ENCODE measurements at places on chromosomes 7 and 10.

DNA sequence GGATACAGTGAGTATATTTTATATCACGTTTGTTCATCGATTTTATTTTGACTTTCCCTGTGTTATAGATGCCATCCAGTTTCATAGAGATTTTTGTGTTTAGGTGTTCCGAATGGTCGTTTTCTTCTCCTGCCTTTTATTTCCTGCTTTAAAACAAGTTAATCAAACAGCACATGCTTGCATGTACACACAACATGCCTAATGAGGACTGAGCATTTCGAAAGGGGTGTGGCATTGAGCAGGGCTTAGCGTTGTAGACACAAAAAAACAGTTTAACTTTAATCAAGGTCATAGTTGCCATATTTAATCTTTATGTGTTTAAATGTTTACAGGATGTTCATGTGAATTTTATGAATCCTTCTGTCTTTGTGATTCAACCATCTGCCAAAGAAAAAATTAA is 430.5 kb upstream of the GALNT17 start:
- DNase-seq, result no peak

DNA sequence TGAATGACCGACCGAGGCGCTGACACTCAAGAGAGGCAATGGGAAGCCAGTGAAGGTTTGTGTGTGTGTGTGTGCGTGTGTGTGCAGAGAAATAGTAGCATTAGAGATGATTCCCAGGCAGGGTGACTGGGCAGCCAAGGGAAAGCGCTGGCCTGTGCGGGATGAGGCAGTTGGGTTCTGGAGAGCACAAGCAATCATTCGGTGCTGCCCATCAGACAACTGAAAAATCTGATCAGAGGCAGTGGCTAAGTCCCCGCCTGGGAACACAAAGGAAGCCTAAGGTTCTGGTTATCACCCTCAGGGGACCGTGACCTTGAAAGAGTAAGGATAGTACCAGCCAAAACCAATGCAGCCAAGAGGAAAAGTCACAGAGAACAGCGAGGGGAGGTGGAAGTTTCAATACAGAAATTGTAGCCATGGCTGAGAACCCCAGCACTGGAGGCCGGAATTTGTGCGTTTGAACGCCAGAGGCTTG is 868 bp upstream of the PDCD4 start:
- DNase-seq, result peak; percentile 18

DNA sequence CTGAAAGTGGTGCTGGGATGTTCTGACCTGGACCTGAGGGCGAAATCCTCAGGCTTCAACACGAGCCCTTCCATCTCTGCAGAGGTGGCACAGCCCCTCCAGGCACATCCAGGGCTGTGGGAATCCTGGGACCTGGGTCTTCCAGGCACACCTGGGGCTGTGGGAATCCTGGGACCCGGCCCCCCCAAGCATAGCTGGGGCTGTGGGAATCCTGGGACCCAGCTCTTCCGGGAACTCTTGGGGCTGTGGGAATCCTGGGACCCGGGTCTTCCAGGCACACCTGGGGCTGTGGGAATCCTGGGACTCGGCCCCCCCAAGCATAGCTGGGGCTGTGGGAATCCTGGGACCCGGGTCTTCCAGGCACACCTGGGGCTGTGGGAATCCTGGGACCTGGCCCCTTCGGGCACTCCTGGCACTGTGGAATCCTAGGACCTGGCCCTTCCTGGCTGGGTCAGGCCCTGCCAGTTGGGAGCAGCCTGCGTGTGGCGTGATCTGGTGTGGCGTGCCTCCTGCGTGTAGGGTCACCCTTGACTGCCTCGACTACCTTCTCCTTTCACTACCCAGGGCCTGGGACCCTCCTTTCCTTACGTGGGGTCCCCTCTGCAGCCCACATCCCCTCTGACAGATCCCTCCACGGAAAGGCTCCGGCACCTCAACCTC is 124.0 kb downstream of the WDR37 start:
- no peak for DNase-seq

DNA sequence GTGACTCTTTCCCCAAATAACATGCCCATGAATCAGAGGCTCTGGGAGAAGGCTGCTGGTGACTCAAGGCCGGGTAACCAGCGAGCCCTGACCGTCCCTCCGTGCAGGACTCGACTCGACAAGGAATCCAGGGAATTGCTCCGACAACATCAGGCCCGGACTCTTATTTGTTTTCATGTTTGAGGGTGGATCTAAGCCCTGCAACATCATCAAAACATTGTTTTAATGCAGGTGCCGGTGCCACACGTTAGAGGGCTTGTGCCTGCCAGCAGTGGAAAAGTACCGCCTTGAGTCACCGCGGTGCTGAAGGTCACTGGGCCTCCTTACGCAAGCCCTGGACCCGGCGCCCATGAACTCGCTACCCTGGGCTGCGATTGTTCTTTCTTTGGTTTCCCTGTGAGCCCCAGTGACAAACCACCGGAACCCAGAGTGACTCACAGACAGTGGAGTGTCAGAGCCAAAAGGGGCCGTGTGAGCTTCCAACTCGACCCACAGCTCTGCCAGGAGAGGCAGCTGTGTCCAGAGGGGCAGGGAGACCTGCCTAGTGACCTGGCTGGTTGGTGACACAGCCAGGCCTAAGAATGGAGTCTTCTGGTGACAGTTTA is 139.4 kb upstream of the SHH start:
- DNase-seq, result no peak

- no peak for DNase-seq
These were observed 190.3 kb downstream of the TWIST1 start for GRCh38 chr7:18927134-18927533.

DNA sequence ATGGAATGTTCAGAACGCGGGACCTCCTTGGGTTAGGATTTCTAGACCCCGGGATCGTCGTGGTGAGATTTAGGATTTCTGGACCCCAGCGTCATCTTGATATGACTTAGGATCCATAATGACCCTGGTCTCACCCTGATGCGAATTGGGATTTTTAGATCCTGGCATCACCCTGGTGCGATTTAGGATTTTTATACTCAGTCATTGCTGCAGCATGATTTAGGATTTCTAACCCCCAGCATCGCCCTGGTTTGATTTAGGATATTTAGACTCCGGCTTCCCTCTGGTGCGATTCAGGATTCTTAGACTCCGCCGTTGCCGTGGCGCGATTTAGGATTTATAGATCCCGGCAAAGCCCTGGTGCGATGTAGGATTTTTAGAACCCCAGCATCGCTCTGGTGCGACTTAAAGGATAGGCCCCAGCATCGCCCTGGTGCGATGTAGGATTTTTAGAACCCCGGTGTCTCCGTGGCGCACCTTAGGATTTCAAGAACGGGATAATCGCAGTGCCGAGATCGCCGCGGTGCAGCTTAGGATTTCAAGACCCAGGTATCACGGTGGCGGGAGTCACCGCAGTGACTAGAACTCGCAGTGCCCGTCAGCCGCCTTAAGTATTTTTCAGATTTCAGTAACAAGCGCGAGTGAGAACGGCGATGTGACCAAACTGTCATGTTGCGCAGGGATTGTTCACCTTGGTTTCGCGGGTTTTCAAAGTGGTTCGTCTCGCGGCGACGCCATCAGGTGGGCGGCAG is 814 bp downstream of the MEST start:
- DNase-seq, result peak; percentile 18

DNA sequence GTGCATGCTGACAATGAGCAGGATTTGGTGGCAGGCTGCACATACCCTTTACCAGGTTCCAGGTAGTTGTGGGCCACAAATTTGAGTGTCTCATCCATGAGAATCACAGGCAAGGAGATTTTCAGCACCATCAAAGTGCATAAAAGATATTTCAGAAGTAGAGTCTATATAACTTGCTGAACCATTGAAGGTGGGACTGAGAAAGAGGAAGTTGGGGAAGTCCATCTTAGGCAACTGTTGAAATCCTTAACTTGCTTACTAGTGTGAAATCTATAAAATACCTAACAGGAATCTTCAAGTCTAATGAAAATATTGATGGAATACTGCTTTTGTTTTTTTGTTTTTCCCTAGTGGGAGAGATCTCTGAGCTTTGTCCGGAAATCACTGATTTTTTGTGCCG is 325.1 kb upstream of the PLXDC2 start:
- no peak for DNase-seq

GRCh38 chr7:101308245-101309085 is 13.1 kb downstream of the IFT22 start:
- no peak for DNase-seq

DNA sequence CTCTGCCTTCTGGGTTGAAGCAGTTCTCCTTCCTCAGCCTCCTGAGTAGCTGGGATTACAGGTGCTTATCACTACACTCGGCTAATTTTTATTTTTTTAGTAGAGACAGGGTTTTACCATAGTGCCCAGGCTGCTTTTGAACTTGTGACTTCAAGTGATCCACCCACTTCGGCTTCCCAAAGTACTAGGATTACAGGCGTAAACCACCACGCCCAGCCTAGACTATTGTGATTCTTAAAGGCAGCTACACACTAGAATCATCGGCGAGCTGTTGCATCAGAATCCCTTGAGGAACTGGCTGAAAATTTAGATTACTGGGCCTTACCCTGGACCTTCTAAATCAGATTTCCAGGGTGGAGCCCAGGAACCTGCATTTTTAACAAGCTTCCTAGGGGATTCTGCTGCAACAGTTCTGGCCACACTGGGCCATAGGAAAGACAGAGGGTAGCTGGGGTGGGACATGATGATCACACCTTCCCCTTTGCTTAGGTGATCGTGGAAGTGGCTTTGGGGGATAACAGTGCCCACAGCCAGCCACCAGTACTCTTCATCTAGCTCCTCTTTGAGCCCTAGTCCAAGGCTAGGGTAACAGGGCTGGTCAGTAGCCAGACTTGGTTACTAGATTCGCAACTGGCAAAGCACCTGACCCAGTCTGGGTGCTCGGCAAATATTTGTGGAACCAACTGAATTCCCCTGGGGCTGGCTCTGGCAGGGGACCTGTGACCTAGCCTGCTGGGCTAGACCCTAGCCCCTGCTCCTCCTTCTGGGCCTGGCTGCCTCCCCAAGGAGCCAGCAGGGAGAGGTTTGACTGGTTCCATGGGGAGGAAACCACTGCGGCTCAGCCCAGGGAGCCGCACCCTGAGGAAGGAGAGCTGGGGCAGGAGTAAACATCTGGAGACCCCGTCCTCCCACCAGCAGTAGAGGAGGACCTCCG is 67.1 kb upstream of the DUSP5 start:
- DNase-seq, result no peak
